Breast epithelium (tissue), 4 donors: ENCODE measurements at places on chromosomes 3 and 15.

- H3K4me1 ChIP-seq = no peaks in the 10 kb centered on the region
- no peak for DNase-seq
- H3K36me3 ChIP-seq = no peaks in the 10 kb centered on the region
These were observed 36.4 kb downstream of the DNAJB8 start for GRCh38 chr3:128430301-128430700.

- H3K4me3 ChIP-seq = no peak overlapping the region
- DNase-seq = no peak
- no peaks in the 10 kb centered on the region for H3K27me3 ChIP-seq
- no peak overlapping the region for H3K27ac ChIP-seq
These were observed 9.2 kb downstream of the RAP2B start for GRCh38 chr3:153171256-153171655.

DNA sequence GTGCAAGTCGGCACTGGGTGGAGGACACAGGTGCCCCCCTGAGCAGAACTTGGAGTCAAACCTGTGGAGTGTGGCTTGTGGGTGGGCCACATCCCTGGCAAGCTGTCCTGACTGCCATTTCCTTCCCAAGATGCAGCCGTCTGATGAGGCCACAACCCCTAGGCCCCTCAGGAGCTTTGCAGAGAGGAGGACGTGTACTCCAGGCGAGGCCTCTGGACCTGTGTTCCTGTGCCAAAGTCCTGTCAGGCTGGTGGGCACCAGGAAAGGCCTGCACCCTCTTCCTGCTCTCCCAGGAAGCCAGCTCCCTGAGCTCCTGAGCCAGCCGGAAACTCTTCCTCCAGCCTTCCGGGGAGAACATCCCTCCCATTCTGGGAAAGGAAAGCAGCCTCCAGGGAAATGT lies 48.5 kb downstream of the CMTM6 start:
- H3K27ac ChIP-seq = no peak overlapping the region
- H3K4me3 ChIP-seq = no peak overlapping the region
- no peaks in the 10 kb centered on the region for H3K27me3 ChIP-seq
- H3K36me3 ChIP-seq = no peaks in the 10 kb centered on the region
- no peaks in the 10 kb centered on the region for H3K4me1 ChIP-seq

- H3K4me1 ChIP-seq = no peaks in the 10 kb centered on the region
- H3K27me3 ChIP-seq = no peaks in the 10 kb centered on the region
- H3K27ac ChIP-seq = no peak overlapping the region
- no peaks in the 10 kb centered on the region for H3K36me3 ChIP-seq
These were observed 815 bp upstream of the GRM2 start for GRCh38 chr3:51706021-51706485.

DNA sequence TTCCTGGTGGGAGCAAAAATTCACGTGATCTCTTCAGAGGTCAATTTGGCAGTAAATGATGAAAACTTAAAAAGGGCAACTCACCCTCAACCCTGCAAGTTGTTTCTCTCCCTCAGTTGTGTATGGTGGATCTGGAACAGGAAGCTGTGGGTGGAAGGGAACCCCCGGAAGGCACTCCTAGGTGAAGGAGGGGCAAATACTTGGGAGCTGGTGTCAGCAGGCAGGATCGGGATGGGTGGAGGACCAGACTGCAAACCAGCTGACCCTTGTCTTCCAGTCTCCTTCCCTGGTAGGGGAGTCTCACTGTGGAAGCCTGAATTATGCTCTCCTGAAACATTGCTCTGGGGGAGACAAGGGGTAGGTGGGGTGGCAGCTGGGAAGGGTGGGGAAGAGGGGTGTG lies 33.5 kb downstream of the PRR23E start:
- H3K36me3 ChIP-seq = no peaks in the 10 kb centered on the region
- H3K4me3 ChIP-seq = no peak overlapping the region
- no peak for DNase-seq
- H3K27ac ChIP-seq = no peak overlapping the region
- no peaks in the 10 kb centered on the region for H3K4me1 ChIP-seq

GRCh38 chr15:84654689-84655453 lies 788 bp upstream of the WDR73 start:
- peak overlapping the region; percentile 95 for H3K4me3 ChIP-seq
- H3K27me3 ChIP-seq = no peaks in the 10 kb centered on the region
- DNase-seq = peak; percentile 78
- H3K4me1 ChIP-seq = peaks cover 4% of the 10 kb centered on the region

GRCh38 chr3:194326192-194326967 lies 24.7 kb downstream of the CPN2 start:
- H3K4me1 ChIP-seq = no peaks in the 10 kb centered on the region
- H3K36me3 ChIP-seq = no peaks in the 10 kb centered on the region
- H3K27me3 ChIP-seq = no peaks in the 10 kb centered on the region
- no peak overlapping the region for H3K4me3 ChIP-seq

- no peaks in the 10 kb centered on the region for H3K27me3 ChIP-seq
- H3K36me3 ChIP-seq = no peaks in the 10 kb centered on the region
- H3K4me3 ChIP-seq = no peak overlapping the region
- no peaks in the 10 kb centered on the region for H3K4me1 ChIP-seq
These were observed 986.5 kb downstream of the ROBO2 start for GRCh38 chr3:78026318-78026828.

- H3K4me1 ChIP-seq = no peaks in the 10 kb centered on the region
- no peaks in the 10 kb centered on the region for H3K27me3 ChIP-seq
- no peaks in the 10 kb centered on the region for H3K36me3 ChIP-seq
- no peak overlapping the region for H3K27ac ChIP-seq
- DNase-seq = no peak
These were observed 125.3 kb downstream of the SUCNR1 start for GRCh38 chr3:151998744-151999143.

DNA sequence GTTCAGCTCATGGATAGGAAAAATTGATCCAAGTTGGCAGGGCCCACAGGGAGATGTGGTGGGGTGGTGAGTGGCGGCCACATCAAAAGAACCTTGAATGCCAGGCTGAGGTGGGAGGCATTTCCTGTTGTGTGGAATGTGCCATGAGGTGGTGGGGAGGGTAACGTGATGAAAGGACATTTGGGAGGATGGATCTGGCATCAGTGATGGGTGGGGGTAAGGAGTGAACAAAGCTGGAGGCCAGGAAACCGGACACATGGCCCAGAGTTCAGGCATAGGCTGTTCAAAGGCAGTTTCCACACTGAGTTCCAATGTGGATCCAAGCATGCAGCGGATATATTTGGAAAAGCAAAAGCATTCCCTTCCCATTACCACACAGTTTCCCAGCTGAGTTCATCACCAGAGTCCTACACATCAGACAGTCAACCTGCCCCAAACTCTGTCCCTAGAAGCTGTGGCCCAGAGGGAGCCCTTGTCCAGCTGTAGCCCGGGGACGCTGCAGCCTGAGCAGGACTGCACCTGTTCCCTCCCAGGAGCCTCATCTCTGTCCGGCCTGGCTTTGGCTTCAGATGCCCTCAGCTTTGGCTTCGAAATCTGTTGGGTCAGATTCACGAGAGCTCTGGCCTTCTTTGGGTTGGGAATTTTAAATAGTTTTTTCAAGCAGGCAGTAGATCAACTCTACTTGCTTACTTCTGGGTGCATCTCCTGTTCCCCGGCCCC lies 37.8 kb upstream of the GOLGA6B start:
- no peaks in the 10 kb centered on the region for H3K27me3 ChIP-seq
- no peak overlapping the region for H3K4me3 ChIP-seq

DNA sequence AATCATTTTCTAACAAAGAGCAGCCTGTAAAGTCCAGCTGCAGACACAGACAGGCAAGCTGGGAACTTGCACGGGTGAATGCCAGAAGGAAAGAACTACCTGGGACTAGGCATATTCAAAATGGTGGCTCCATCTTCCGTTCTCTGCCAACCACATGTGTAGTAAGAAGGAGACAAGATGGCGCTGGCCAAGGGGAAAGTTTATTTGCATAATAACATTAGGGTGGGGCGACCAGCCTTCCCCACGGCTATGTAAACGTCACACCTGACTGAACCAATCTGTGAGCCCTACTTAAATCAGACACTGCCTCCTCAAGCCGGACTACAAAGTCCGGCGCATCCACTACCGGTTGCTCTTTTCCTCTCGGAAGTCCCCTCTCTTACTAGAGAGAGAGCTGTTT lies 130.8 kb downstream of the SNRK start:
- no peak overlapping the region for H3K4me3 ChIP-seq
- no peaks in the 10 kb centered on the region for H3K36me3 ChIP-seq
- H3K27ac ChIP-seq = no peak overlapping the region
- H3K27me3 ChIP-seq = no peaks in the 10 kb centered on the region
- H3K4me1 ChIP-seq = no peaks in the 10 kb centered on the region

GRCh38 chr3:183500319-183500718 lies 55.2 kb downstream of the KLHL6 start:
- H3K27me3 ChIP-seq = no peaks in the 10 kb centered on the region
- H3K4me3 ChIP-seq = no peak overlapping the region
- DNase-seq = no peak
- no peaks in the 10 kb centered on the region for H3K36me3 ChIP-seq
- no peaks in the 10 kb centered on the region for H3K4me1 ChIP-seq

GRCh38 chr3:150255826-150256225 lies 152.3 kb upstream of the TSC22D2 start:
- DNase-seq = no peak
- H3K27me3 ChIP-seq = no peaks in the 10 kb centered on the region
- no peaks in the 10 kb centered on the region for H3K36me3 ChIP-seq
- H3K4me1 ChIP-seq = no peaks in the 10 kb centered on the region
- no peak overlapping the region for H3K4me3 ChIP-seq
- no peak overlapping the region for H3K27ac ChIP-seq

- H3K27ac ChIP-seq = peak overlapping the region; percentile 100
- DNase-seq = no peak
- no peaks in the 10 kb centered on the region for H3K4me1 ChIP-seq
These were observed 878 bp downstream of the SPPL2A start for GRCh38 chr15:50764461-50765194.

DNA sequence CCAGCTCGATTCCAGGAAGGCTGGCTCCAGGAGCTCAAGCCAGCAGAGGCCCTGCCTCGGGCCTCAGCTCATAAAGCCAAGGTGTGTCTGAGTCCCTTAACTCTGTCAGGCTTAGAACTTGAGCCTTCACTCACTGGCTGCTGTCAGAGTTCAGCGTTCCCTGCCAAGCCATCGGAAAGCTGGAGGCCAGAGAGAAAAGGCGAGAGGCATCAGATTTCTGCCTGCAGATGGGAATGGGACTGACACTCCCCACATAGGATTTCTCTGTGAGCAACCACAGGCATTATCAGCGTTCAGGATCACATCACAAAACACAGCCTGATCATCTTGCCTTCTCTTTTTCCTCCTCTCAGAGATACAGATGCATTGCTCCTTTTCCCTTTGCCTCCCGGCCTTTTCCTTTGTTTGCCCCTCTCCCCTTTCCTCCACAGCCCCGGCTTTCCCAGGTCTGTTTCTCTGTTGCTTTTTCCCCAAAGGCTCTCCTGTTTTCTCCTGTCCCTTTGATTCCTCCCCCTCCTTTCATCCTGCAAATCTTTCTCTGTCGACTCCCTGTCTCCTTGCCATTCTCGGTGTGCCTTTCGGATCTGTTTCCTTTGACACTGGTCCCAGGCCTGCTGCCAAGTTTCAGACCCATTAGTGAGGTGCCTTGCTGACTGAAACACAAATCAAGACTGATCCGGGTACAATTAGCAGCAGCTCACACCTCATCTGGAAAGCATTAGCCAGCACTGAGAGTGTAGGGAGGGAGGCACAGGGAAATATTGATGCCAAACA lies 44.5 kb upstream of the BOC start:
- DNase-seq = peak; percentile 56
- peaks cover 14% of the 10 kb centered on the region for H3K4me1 ChIP-seq
- no peaks in the 10 kb centered on the region for H3K27me3 ChIP-seq
- H3K36me3 ChIP-seq = no peaks in the 10 kb centered on the region

GRCh38 chr3:56782215-56782614 lies 19.5 kb downstream of the ARHGEF3 start:
- no peak for DNase-seq
- no peaks in the 10 kb centered on the region for H3K27me3 ChIP-seq
- peaks cover 9% of the 10 kb centered on the region for H3K4me1 ChIP-seq

DNA sequence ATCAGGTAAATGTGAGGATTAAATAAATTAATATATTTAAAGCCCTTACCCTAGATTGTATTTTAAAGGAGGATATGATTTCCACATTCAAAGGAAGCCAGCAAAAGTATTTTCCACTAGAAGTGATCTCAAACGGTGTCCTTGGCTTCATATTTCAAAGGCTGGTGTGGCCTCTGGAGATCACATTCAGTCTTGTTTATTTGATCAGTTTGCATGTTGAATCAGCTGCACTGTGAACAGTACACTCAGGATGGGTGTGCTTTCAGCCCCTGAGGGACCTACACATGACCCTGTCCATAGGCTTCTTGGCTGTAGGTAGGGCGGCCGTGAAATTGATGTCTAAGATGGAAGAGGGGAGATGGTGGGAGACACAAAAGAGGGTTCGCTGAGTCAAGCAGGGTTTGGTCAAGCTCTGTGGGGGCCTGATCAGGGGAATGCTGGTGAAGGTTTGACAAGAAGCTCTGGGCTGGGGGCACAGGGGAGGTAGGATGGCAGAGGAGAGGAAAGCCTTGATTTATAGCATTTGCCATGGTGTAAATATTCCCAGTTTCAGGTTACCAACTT lies 21.9 kb downstream of the CYP8B1 start:
- no peaks in the 10 kb centered on the region for H3K27me3 ChIP-seq
- no peak overlapping the region for H3K4me3 ChIP-seq
- no peaks in the 10 kb centered on the region for H3K4me1 ChIP-seq
- H3K36me3 ChIP-seq = no peaks in the 10 kb centered on the region
- DNase-seq = no peak
- no peak overlapping the region for H3K27ac ChIP-seq

- H3K27me3 ChIP-seq = no peaks in the 10 kb centered on the region
- no peak overlapping the region for H3K27ac ChIP-seq
- H3K4me1 ChIP-seq = no peaks in the 10 kb centered on the region
- no peaks in the 10 kb centered on the region for H3K36me3 ChIP-seq
These were observed 10.1 kb upstream of the CHCHD6 start for GRCh38 chr3:126693921-126694320.

DNA sequence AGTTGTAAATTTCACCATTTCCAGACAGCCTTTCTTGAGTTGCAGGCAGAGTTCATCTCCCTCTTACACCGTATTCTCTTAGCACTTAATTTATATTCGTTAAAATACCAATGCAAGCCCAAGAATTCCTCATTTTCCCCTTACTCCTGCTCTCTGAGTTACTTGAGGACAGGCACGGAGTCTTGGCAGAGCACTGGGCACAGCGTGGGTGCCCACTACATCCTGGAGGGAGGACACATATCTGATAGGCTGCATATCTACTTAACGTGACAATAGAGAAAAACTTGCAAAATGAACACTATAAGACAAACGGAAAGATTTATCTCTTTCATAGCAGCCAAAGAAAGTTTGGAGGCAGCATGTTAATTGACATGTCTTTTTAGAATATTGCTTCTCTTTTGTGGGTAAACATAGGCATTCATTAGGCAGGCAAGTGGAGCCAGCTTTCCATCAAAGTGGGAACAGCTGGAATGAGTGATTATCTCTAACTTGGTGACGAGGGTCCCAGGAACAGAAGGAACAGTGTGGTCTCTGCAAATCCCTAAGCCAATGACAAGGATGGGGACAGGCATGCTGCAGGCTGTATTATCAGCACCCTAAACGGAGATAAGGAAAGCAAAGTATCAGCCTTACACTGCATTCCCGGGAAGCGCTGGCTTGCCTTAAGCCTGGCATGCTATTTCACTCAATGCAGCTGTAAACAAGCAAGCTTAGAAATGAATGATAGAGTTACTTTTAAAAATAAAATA lies 116.5 kb downstream of the RTP4 start:
- DNase-seq = no peak
- no peaks in the 10 kb centered on the region for H3K27me3 ChIP-seq
- no peaks in the 10 kb centered on the region for H3K4me1 ChIP-seq
- H3K4me3 ChIP-seq = no peak overlapping the region
- H3K36me3 ChIP-seq = no peaks in the 10 kb centered on the region
- no peak overlapping the region for H3K27ac ChIP-seq

GRCh38 chr3:38637906-38638305 lies 11.6 kb downstream of the SCN5A start:
- peaks cover 9% of the 10 kb centered on the region for H3K27me3 ChIP-seq
- no peaks in the 10 kb centered on the region for H3K4me1 ChIP-seq
- no peak overlapping the region for H3K27ac ChIP-seq
- no peaks in the 10 kb centered on the region for H3K36me3 ChIP-seq
- H3K4me3 ChIP-seq = no peak overlapping the region
